Fibroblast of skin of back (primary cell): ENCODE measurements at places on chromosomes 4 and X.
A peak's percentile ranks its signal among the peaks of the same experiment; 100 is the strongest.

- no peak for DNase-seq
Measured at GRCh38 chr4:26789208-26789607, 71.4 kb upstream of the STIM2 start.

DNA sequence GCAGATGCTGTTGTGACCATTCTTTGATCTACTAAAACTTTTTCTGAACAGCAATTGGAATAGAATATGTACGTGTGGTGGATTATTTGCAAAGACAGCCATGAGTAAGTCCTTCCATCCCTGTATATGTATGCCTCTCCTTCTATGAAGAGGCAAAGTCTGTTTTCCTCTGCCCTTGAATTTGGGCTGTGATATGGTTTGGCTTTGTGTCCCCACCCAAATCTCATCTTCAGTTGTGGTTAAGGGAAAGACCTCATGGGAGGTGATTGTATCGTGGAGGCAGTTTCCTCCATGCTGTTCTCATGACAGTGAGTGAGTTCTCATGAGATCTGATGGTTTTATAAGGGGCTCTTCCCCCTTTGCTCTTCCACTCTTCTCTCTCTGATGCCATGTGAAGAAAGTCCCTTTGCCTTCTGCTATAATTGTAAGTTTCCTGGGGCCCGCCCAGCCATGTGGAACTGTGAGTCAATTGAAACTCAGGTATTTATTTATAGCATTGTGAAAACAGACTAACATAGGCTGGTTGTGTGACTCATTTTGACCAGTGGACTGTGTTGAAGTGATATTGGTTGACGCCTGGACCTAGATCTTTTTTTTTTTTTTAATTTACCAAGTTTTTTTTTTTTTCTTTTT lies 108.3 kb upstream of the CAMK2D start:
- peak; percentile 81 for DNase-seq

DNA sequence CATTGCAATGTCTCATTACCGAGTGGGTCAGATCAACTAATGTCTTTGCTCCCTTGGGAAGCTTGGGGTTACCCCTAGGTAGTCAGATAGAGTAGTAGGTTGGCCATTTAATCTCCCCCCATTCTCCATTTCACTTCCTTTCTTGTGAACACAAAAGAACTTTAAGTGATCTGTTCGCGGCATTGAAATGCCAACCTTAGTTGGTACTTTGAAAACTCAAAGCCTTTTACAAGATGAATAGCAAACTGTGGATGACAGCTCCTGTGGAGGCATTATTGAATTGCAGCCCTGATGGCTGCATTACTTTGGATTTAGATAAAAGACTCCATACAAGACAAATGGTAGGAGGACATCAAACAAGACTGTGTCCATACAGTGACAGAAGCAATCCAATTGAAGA lies 469.1 kb downstream of the GBA3 start:
- DNase-seq = no peak

GRCh38 chr4:53963781-53964180 lies 100.6 kb downstream of the CHIC2 start:
- peak; percentile 32 for DNase-seq

DNA sequence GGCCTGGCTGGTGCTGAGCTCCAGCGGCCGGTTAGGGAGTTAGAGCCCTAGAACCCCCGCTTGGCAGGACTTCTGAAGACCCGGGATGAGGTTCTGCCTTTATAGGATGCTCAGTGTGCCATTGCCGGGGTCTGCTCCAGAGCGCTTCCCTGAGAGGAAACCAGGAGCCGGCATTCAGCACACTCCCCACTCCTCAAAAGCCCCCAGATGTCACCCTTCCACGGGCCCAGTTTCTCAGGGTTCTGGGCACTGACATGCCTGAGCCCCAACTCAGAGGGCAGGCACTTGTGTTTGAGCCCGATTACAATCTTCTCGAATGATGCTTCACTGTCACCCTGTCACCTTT lies 6.5 kb downstream of the NKX3-2 start:
- no peak for DNase-seq

- DNase-seq = no peak
Measured at GRCh38 chrX:7730071-7730470, 112.9 kb upstream of the VCX start.

DNA sequence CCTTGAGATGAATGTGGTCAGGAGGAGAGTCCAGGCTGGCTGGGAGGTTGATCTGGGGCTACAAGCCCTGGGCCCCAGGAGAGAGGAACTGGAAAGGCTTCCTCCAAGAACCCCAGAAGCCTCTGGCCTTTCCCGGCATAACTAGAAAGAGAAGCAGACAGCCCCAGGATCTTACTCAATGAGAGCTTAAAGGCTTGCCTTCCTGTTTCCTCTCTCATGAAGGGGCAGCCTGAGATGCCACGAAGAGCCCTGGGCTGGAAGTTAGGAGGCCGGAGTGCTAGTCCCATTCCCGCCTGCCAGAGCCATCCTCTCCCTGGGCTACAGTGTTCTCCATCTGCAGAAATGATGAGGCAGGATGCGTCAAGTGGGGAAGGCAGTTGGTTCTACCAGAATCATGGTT lies 20.1 kb upstream of the XPNPEP2 start:
- DNase-seq = no peak

- no peak for DNase-seq
Measured at GRCh38 chr4:16116019-16116418, 32.2 kb upstream of the PROM1 start.

DNA sequence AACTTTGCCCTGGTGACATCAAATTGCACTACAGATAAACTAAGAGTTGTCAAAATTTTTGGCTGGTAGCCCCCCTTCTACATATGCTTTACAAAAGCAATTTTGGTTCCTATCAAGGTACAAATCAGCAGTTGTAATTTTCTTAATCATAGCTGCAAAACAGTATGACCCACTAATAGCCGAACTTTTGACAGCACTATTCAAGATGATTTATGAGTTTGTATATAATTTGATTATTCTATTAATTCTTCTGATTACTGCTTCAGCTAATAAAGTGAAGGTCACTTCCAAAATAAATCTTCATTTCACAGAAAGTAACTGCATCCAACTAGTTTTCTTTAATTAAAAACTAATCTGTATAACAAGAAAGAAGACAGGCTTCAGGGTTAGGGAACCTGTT lies 119.6 kb downstream of the CHM start:
- DNase-seq = no peak

- peak; percentile 60 for DNase-seq
Measured at GRCh38 chr4:189092581-189092980, 848.1 kb upstream of the FRG1 start.

- DNase-seq = no peak
Measured at GRCh38 chr4:8227201-8227770, 28.2 kb downstream of the SH3TC1 start.

- DNase-seq = peak; percentile 46
Measured at GRCh38 chr4:74038425-74039314, at the start of gene CXCL3. CXCL3 (minus strand) TSS chr4:74038689; CDS start chr4:74038611, 78 bp downstream.

- no peak for DNase-seq
Measured at GRCh38 chr4:115190529-115190928, 77.1 kb upstream of the NDST4 start.

DNA sequence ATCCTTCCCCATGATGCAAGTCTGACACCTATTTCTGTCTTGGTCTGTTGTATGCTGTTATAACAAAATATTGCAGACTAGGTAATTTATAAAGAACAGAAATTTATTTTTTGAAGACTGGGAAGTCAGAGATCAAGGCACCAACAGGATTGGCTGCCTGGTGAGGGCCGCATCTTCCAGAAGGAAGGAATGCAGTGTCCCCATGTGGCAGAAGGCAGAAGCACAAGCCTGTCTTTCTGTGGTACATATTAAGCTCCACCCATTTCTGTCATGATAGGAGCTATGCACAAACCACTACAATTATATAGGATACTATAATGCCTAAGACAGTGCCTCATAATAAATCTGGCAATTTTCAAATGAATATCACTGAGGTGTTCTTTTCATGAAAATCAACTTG lies 502.3 kb upstream of the DIAPH2 start:
- DNase-seq = peak; percentile 1

GRCh38 chrX:150605603-150606002 lies 37.2 kb downstream of the MTM1 start:
- no peak for DNase-seq

DNA sequence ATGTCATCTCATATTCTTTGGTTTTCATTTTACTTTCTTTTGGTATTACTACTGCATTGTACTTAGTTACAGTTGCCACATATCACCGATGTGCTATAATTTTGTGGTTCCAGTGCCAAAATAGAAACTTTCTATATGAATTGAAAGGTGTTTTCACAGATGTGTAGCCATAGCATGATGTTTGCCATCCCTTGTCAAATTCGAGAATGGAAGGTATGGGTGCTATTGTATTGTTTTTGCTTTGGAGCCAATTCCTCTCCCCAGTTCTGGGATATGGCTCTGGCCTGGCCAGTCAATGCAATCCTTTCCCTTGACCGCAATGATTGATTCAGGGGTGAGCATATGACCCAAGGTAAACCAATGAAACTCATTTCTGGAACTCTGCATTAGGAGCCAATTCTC lies 86.2 kb upstream of the RPS6KA3 start:
- no peak for DNase-seq

GRCh38 chrX:44462850-44463249 lies 79.8 kb downstream of the FUNDC1 start:
- DNase-seq = peak; percentile 52

DNA sequence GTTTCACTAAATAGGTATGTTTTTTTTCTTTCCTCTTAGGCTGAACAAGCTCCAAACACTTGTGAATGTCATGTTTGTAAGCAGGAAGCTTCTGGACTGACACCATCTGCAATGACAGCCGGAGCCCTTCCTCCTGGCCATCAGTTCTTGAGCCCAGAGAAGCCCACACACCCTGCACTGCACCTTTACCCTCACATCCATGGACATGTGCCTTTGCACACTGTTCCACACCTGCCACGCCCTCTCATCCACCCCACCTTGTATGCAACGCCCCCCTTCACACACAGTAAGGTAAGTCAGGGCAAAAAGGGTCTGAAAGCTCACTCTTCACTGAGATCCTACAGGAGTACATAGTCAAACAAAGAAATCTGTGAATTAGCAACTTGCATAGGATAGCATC lies 84.1 kb downstream of the TNIP2 start:
- no peak for DNase-seq

DNA sequence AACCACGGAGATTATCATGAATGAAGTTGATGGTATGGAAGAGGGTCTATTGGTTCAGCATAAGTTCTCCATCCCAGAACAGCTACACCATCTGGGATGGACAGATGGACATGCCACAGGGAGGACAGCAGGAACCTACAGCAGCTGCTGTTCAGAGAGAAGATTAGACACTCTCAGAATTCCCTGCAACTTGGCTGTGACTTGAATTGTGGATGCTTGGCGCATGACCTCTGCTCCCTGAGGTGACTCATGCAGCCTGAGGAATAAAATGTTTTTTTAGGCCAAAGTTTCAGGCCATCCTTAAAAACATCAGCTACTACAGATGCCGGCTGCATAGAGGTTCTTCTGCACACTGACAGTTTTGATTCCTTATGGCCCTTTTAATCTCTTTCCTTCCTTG lies 97.3 kb downstream of the RS1 start:
- peak; percentile 70 for DNase-seq

DNA sequence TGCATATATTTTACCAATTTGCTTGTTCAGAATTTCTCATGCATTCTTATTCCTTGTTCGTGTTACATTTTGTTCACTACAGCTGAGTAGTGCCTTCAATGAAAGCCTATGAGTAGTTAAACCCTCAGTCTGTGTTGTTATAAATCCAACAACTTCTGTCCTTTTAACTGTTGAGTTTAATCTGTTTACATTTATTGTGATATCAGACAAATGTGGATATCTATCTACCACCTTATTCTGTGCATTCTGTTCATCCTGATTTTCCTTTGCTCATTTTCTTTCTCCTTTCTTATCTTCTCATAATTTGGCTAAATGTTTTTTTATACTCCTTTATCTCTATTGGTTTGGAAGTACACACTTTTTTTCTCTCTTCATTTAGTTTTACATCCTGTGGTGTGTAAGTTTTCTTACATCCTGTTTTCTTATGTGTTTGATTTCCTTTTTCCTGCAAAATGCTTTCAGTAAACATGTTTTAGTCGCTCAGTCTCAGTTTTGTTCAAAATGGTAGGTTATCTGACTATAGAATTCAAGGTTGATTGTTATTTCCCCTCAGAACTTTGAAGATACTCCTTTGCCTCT lies 54.2 kb downstream of the CASP6 start:
- no peak for DNase-seq

GRCh38 chr4:73721909-73722308 lies 18.5 kb upstream of the CXCL8 start:
- DNase-seq = peak; percentile 65

DNA sequence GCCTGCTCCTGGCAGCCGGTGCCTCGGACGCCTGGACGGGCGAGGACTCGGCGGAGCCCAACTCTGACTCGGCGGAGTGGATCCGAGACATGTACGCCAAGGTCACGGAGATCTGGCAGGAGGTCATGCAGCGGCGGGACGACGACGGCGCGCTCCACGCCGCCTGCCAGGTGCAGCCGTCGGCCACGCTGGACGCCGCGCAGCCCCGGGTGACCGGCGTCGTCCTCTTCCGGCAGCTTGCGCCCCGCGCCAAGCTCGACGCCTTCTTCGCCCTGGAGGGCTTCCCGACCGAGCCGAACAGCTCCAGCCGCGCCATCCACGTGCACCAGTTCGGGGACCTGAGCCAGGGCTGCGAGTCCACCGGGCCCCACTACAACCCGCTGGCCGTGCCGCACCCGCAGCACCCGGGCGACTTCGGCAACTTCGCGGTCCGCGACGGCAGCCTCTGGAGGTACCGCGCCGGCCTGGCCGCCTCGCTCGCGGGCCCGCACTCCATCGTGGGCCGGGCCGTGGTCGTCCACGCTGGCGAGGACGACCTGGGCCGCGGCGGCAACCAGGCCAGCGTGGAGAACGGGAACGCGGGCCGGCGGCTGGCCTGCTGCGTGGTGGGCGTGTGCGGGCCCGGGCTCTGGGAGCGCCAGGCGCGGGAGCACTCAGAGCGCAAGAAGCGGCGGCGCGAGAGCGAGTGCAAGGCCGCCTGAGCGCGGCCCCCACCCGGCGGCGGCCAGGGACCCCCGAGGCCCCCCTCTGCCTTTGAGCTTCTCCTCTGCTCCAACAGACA lies 4.4 kb downstream of the SOD3 start:
- no peak for DNase-seq

DNA sequence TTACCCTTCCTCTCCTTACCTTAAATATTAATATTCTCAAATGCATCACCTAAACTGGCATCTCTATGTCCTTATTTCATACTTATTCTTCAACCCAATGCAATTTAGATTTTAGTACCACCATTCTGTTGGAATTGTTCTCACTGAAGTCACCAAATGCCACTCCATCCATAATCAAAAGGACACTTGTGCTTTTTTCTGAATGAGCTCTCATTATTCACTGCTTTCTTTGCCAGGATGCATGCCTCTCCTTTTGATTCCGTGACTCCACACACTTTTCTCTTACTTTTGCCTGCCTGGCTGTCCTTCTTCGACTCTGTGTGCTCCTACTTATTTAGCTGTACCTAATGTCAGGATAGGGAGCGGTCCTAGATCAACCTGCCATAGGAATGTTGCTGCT lies 633.1 kb upstream of the BOD1L1 start:
- DNase-seq = no peak

- no peak for DNase-seq
Measured at GRCh38 chr4:185811509-185812364, at the start of gene SORBS2. SORBS2 (minus strand) TSS chr4:185812194; CDS start chr4:185690571, 121,623 bp downstream.

GRCh38 chrX:138057883-138058282 lies 492.0 kb downstream of the ZIC3 start:
- DNase-seq = no peak
